ENCODE measurements at places on chromosomes 3 and 15. TPM values are rescaled to one million over a fixed set of nuclear protein-coding genes. Genes with fewer than 3 reads are reported as not detected.
A peak's percentile ranks its signal among the peaks of the same experiment; 100 is the strongest.

GATA2 gene
- total RNA-seq: 0.90 TPM

AHSG gene
- not detected for total RNA-seq

PLAAT1 gene
- not detected for total RNA-seq

PTX3 gene
- total RNA-seq: 161 TPM

SLC28A1 gene
- total RNA-seq: not detected

KLHL6 gene
- not detected for total RNA-seq

- no peak for DNase-seq
These were observed 16.4 kb downstream of the SLCO2A1 start for GRCh38 chr3:134013280-134013679.

GRCh38 chr3:105527949-105528348, 161.2 kb downstream of the ALCAM start:
- DNase-seq: peak; percentile 74

DNA sequence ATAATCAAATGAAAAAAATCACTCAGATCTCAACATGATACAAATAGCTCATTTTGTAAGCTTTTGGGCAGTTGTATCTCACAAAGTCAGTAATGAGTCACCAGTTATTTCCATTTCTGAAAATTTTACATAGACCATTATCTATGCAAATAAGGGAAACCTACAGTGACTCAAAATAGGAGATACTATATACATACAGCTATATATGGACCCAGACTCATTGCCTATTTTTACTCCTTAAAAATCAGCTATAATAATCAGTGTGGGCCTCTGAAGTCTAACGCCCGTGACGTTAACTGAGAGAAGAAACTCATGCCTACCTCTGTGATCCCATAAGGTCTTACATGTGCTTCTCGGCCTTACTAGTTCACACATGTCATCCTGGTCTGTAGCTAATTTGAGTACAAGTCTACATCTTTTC, 31.6 kb downstream of the LRIG1 start:
- DNase-seq: no peak

DNA sequence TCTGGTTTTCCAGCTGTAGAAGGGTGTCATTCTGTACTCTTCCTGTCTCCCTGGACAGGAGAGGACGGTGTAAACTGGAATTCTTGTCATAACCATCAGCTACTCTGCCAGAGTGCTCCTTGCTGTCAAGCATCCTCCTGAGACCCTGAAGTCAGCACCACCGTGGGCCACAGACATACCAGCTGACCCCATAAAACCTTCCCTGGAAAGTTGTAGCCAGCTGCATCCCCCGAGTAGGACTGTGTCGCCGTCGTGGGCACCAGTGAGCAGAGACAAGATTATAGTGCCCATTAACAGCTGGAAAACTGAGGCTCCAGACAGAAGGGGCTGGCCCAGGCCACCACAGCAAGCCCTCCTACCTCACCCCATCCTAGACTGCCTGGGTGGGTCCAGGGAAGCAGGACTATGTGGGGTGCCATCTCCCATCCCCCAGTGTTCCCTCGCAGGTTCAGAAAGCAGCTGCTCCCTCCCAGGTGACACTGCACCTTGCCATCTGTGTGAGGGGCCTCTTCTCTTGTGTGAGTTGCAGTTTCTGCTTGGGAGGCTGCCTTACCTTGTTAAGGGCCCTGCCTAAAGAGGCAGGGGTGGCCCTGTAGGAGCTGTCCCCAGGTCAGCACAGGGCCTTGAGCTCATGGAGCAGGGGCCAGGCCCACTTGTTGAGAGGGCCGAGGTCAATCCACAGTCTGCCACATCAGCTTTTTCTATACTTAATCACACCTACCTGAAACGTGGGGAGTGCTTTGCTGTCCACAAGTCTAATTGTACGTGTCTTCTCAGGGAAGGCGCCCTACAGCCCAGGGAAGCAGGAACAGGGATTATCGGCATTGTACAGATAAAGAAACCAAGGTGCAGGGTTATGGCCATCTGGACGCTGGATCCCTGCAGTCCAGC, 191.9 kb upstream of the LINGO1 start:
- DNase-seq: no peak

DNA sequence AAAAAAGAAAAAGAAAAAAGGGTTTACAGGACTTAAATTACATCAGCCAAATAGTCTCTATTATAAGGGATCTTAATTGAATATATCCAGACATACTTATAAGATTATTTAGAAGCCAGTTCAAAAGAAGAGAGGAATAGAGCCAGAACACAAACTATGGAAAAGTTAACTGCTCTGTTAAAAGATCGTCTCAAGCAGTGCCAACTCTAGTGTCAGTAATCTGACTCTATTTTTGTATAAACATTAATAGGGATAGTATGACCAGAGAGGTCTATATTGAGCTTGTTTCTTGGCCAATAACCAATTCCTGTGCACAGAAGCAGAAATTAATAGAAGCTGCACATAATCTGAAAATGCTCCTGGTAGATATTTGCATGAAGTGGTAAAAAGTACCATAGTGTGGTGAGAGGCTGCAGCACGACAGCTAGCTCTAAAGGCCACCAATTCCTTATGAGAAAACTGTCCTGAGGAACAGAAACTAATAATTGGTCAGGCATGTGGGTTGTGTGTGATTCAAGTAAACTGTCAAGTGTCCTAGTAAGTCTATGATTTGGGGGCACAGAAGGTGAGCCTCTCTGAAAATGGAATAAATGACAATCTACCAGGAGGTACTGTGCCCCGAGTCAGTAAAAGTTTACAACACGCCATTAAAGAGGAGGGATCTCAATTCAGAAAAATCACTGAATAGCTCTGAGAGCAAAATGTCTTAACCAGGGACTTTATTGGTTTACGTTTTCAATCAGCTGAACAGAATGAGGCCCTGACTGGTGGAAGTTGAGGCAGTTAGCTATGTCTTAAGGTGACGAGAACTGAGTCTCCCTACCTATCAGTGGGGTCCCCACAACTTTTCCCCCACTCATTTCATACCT, 51.5 kb upstream of the NANOGP8 start:
- no peak for DNase-seq

DNA sequence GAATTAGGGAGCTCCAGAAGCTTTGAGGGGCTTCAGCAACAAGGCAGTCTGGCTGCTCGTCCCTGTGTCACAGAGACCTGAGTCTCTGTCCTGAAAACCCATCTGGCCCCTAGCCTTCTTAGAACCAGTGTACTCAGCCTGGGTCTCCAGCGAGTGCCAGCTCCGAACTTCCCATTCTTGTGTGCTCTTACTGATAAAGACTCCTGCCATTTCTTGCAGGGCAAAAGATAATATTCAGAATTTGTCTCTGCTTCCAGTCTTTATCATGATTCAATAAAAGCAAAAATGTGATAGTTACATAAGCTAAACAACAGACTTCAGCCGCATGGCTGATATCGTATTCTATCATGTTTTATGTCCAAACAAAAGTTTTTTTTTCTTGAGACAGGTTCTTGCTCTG, 36.0 kb upstream of the BCL2A1 start:
- no peak for DNase-seq

- DNase-seq: peak; percentile 68
These were observed 456.7 kb upstream of the THBS1 start for GRCh38 chr15:39124155-39124552.

DNA sequence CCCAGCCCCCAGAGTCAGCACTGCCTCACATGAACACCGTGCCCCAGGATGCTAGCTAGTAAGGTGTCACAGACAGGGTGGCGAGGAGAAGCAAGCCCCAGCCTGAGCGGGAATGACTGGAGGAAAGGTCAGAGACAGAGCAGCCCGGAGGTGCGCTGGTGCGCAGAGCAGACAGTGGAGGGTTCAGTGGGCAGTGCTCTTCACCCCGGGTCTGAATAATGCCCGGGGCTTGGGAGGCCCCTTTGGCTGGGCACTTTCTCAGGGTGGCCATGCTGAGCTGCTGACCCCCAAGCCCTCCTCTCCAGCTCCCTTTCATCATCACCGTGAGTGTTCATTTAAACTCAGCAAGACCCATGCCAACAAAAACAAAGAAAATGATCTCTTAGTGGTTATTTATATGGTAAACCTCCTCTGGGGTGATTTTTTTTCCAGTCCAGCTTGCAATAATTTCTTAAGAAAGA, 110.8 kb downstream of the VGLL4 start:
- DNase-seq: peak; percentile 36

DNA sequence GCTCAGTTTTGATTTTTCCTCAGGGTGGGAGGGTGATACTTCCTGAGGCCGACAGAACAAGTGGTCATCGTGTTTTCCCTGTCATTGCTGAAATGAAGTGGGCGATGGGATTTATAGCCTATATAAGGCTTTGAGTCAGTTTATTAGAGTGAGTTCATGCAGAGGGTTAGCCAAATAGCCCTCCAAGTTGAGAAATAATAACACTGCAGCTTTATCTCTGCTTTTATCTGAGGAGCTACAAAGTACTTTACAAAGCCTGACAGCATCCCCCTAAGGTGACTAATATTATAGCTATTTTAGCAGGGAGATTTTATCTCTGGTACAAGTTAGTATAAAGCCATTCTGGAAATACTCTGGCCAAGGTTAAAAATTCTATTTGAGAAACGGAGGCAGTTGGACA, 389.6 kb downstream of the MFSD1 start:
- DNase-seq: peak; percentile 70

DNA sequence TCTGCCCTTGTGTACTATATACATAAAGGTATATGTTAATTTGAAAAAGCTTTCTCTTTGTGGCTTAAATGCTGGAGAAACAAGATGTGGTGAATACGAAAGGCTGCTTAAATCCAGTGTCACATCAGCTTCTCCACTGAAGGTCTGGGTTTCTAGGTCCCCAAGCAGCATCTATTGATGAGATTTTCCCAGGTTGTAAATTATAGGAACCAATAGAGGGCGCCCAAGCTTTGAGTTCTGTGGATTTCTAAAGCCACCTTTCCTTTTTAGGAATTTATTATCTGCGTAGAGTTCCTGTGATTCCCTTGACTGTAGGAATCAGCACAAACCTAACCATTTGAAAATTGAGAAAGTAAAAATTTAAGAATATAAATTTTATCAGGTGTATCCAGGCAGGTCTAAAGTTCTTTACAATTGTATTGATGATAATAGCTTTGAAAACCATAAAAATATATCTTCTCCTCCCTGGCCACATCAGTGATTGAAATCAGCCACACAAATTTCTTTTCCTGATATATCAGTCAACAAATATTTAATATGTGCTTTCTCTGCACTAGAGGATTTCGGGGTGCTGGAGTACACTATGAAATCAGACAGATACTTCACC, 88.3 kb upstream of the ADAMTSL3 start:
- peak; percentile 31 for DNase-seq

GRCh38 chr15:35330048-35330695, 215.8 kb downstream of the DPH6 start:
- no peak for DNase-seq

GRCh38 chr15:99441871-99442251, 123.9 kb upstream of the MEF2A start:
- no peak for DNase-seq

DNA sequence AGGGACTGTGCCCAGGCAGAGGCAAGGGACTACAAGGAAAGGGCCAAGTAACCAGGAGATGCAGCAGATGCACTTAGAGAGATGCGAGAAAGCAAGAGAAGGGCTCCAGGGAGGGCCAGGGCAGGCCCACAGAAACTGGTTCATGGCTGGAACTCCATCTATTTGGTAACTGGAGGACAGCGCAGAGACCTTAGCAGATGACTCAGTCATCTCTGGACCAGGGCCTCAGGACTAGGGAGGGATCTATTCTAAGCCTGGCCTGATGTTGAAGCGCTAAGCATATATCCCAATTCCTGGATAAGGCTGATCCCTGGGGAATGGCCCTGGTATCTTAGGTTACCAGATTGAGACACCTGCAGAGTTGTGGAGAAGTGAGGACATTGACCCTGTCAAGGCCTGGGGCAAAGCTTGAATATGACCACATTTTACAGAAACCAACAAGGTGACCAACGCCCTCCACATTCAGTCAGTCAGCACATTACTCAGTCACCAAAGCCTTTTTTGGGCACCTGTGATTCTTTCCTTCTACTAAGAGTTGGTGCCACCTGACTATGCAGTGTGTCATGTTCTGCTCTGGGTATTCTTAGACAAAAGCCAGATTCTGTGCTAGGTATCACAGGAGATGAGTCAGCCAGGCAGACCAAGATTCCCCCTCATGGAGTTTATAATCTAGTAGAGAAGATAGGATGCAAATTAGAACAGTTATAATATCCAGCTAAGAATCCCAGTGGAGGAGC, 68.4 kb upstream of the SLCO3A1 start:
- DNase-seq: no peak

DNA sequence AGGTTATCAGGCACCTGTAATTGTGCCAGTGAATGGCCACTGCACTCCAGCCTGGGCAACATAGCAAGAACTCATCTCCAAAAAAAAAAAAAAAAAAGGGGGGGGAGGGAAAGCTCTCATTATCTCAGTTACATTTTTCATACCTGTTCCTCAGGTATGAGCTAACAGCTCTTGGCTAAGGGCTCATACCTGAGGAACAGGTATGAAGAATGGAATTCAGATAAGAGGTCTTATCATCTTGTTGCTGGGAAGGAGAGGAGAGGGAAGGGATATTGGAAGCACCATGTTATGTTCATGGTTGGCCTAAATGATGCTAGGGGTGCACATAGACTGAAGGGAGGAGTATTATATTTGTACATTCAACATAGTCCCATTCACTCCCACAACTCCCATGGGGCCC, 2.6 kb downstream of the SLC15A2 start:
- DNase-seq: no peak

- DNase-seq: no peak
These were observed 401.5 kb upstream of the FRG2C start for GRCh38 chr3:75262661-75263060.

- no peak for DNase-seq
These were observed 191.9 kb downstream of the GABRB3 start for GRCh38 chr15:26580943-26581342.

DNA sequence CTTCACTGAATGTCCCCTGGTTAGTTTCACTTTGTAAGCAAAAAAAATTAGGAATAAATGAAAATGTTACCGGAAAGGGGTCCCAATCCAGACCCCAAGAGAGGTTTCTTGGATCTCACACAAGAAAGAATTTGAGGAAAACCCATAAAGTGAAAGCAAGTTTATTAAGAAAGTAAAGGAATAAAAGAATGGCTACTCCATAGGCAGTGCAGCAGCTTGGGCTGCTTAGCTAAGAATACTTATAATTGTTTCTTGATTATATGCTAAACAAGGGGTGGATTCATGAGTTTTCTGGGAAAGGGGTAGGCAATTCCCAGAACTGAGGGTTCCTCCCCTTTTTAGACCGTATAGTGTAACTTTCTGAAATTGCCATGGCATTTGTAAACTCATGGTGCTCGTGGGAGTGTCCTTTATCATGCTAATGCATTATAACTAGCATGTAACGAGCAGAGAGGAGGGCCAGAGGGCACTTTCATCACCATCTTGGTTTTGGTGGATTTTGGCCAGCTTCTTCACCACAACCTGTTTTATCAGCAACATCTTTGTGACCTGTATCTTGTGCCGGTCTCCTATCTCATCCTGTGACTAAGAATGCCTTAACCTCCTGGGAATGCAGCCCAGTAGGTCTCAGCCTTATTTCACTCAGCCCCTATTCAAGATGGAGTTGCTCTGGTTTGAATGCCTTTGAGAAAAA, 41.0 kb upstream of the CMSS1 start:
- DNase-seq: no peak

Data from LHCN-M2 (cell line).